Suprapubic skin (tissue), 4 donors: ENCODE measurements at places on chromosomes 1 and 21.

DNA sequence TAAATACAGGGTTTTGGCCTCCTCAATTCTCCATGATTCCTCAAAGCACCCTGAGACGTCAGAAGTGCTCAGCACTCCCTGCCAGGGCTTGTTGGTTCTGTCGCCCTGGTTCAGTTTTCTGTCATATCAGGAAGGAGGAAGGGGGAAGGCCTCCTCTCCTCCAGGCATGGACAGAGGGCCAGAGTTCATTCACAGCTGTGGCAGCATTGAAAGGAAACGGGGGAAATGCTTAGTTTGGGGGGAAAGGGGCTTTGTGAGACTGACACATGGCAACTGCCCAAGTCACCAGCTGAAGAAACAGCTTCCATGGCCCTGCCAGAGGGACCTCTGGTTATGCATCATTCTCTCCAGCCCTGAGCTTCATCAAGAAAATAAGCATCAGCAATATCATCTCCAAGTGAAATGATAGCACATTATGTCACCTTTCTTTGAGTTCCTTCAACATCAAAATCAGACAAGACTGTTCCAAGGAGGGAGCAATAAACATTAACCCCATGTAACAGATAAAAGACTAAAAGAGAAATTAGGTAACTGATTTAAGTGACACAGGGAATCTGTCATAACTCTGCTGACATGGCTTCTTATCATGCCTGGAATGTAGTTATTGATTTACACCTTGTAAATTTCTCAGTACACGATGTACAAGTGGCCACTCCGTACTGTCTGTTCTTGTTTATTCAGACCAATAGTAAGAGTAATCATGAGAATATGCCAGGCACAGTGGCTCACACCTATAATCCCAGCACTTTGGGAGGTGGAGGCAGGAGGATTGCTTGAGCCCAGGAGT is 103.2 kb upstream of the SLC25A33 start:
- DNase-seq = no peak

GRCh38 chr1:230796626-230797025 is 49.4 kb downstream of the CAPN9 start:
- no peak for DNase-seq

DNA sequence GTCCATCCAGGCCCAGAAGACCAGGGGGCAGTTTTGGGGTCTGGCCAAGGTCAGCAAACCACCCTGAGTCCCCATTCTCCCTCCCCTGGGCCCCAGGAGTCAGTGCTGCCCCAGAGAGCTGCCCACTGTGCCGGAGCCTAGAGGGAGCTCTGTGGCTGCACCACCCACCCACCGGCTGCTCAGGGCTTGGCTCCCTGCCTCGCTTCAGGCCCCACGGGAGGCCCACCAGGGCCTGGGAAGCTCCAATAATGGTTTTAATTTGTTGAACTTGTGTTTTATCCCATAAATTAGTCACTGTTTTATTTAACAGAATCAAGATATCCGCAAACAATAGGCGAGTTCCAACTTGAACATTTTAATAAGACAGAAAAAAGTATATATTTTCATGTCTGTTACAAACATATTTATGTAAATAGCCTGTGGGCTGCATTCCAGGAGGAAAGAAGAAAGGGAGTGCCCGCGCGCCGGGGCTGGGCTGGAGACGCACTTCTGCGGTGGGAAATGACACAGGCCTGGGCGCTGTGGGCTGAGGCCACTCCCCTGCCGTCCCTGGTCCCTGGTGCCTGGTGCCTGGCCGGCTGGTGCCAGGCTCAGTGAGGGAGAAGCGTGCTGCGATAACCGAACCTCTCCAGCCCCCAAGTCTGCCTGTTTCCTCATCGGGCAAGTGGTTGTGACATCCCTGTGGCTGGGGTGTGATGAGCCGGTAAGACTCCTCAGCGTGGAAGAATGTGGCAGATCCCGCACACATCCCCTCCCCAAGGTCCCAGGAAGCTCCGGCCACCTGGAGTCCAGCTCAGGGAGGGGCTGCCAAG is 160.5 kb downstream of the PEX14 start:
- no peak for DNase-seq

DNA sequence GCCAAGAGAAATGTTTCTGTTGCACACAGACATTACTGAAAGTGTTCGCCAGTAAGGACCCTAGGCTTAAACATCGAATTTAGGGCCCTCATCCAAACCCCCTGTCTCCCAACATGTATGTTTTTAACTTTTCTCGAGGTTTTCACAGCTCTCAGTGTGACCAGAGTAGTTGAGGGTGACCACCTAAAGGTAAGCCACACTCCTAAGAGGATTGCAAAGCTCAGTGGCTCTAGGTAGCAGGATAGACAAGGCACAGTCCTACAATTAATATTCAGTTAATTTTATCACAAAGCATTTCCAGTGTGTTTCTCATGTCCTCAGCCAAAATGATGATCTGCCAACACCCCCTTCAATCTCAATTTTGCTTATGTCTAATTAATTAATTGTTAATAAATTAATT is 695 bp upstream of the ALG14 start:
- DNase-seq = no peak

DNA sequence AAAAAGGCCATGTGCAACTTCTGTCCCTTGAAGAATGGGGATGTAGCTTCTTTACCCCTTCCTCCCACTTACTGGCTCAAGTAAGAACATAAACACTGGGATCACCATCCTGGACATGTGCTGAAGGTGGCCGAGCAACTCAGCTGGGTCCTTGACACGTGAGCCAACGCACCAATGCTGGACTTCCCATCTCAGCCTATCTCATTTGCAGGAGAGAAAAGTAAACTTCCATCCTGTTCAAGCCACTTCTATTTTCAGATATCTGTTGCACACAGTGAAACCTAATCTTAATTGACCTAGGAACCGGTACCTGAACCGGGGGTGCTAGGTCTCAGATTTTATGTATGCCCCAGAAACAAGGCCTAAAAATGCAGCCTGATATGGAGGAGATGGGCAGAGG is 75.3 kb downstream of the HLCS start:
- no peak for DNase-seq

DNA sequence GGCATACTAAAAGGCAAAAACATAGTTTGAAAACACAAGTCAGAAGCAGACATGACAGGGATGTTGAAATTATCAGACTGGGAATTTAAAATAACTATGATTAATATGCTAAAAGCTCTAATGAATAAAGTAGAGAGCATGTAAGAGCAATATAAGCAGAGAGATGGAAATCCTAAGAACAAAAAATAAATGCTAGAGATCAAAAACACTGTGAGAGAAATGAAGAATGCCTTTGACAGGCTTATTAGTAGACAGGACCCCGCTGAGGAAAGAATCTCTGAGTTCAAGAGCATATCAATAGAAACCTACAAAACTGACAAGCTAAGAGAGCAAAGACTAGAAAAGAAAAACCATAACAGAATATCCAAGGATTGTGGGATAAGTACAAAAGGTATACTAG is 93.9 kb downstream of the MPZL1 start:
- no peak for DNase-seq

- no peak for DNase-seq
Measured at GRCh38 chr1:78447086-78447485, 43.7 kb upstream of the PTGFR start.

DNA sequence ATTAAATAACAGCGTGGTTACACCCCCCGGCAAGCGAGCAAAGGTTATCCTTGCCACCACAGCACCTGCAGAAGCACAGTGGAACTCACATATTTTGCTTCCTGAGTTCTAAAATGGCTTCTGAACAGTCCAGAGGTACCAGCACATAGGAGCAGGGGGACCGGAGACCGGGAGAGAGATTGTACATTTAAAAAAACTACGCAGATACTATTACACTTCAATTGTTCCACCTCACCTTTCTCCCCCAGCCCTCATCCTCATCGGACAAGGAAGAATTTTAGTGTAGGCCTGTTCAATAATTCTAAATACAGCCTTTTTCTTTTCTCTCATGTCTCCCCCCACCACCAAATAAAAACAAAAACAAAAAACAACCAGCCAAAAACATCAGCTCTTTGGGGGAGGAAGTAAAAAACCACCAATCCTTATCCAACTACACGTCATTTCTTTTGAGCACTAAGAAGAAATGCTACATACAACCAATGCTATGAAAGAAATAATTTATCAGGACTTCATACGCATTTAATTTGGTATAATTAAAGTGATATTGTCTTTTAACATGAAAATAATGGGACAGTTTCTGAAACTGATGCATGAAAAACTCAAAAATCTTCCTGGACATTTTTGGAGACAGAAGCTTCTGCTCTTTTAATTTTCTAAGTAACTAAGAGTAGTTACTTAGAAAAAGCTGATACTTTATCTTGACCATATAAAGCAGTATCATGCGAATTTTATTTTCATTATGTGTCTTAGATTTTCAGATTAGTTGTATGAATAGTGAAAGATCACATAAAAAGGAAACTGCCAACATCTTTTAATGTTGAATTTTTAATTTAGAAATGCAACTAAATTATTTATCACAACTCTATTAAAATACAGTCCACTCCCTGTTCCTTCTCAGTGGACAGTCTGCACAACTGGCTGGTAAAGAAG is 9.1 kb downstream of the CDKN2C start:
- DNase-seq = no peak

- no peak for DNase-seq
Measured at GRCh38 chr1:23568608-23569383, 9.5 kb upstream of the ID3 start.

GRCh38 chr1:17438318-17439249 is 893 bp downstream of the RCC2 start:
- DNase-seq = peak; percentile 85

DNA sequence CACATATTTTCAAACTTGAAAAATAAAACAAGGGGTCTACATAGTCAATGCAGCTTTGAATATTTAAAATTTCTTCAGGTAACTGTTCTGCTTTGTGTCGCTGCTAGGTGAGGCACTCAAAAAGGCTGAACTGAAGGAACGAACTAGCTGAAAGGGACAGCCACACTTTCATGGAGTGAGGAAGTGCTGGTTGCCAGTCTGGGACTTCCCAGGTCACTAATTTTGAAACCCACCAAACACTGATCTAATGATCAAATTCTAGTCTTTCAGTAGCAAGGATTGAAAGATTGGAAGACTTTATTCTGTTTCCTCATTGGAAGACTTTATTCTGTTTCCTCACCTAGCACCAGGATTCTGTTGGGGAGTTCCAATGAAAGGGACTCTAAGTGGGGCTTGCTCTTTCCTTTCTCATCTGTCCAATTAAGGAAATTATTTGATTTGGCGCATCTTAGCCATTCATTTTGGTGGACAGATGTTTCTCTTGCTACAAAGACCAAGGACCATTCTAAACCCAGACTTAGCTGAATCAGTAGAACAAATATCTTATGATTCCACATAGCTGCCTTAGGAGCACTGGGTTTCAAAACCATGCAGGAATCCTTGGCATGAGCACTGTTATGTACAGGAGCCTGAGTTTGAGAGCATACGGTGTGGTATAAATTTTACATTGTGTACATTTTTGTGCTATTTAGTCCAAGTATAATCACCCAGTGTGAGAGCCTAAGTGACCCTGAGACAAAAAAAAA is 10.9 kb upstream of the ARID1A start:
- DNase-seq = no peak

- DNase-seq = peak; percentile 73
Measured at GRCh38 chr1:26287033-26287711, 7.3 kb downstream of the SH3BGRL3 start.

- no peak for DNase-seq
Measured at GRCh38 chr1:239814306-239814881, 277.3 kb upstream of the FMN2 start.

DNA sequence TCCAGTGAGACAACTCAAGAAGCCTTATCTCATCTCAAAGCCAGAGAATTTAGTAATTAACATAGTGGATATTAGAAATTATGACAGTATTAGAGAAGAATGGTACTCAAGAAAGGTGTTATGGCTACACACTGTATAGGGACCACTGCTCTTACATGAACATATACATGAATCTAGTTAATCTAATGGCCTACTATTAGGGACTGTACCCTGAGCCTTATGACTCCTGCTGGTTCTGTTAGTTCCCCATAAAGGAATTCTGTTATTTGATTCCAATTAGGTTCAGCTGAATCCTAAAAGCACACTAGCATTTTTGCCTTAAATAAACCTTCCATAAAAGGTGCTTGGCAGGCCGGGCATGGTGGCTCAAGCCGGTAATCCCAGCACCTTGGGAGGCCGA is 39.7 kb downstream of the EGLN1 start:
- no peak for DNase-seq

DNA sequence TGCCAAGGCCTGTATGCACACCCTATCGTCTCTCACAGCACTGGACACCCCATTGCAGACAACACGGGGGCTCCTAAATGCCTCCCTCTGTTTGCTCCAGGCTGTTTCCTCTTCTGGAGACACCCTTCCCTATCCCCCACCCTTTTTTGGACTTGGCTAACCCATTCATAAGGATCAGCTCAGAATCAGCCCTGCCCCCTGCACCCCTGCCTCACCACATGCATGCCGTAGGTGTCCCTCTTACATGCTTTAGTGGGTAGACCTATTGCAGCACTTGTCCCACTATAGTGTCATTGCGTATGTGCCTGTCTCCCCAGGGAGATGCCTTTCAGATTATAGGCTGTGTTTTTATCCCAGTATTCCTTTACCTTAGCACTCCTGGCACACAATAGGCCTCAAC is 30.9 kb downstream of the OPTC start:
- DNase-seq = no peak

DNA sequence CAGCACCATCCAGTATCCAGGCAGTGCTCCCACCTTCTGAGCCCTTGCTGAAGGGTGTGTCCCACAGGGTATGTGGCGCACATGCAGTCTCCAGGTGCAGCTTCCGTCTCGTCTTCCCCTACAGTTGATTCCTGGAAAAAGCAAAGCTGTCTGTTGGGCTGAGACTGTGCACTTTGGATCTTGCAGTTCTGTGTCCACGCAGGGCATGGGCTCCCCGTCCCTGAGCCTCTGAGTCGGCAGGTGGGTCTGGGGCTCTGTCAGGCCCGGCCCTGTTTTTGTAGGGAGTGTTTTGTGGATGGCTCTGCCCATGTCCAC is 32.8 kb downstream of the SNAP47 start:
- no peak for DNase-seq

- no peak for DNase-seq
Measured at GRCh38 chr1:11678442-11678841, 2.5 kb downstream of the MAD2L2 start.

GRCh38 chr1:247646867-247647266 is 32.7 kb downstream of the OR13G1 start:
- DNase-seq = no peak

DNA sequence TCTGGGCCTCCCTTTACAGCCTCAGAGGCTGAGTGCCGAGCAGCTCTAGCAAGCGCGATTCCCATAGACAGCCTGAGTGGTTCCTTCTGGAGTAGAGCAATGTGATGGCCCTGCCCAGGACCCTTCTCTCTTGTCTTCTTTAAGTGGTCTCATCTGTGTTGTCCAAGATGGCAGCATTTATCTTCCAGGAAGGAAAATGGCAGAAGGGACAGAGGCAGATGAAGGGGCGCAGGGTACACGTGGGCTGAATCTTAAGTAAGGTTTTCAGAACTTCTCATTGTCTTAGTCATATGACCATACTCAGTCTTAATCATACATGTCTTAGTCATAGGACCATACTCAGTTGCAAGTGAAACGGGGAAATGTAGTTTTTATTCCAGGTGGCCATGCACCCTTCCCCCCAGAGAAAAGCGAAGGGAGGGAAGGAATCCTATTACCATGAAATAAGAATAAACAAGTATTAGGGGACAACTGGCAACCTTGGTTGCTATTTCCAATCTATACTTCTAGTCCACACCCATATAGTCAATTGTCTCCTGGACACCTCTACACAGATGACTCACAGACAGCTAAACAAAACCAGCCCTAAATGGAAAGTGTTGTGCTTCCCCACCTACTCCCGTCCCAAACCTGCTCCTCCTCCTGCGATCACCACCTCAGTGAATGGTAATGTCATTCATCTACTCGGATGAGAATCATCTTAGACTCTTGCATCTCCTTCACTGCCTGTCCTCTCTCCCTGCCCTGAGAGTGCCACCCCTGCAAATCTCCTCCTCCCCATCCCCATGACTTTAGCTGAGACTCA is 13.3 kb downstream of the OVAAL start:
- no peak for DNase-seq
